ENCODE measurements at places on chromosomes 13 and 19.
A peak's percentile ranks its signal among the peaks of the same experiment; 100 is the strongest.

- DNase-seq, result peak; percentile 37
These were observed at the start of gene FOXA3 for GRCh38 chr19:45863840-45864628. Gene FOXA3 (plus strand): TSS chr19:45864326. CDS start chr19:45864457, 131 bp downstream.

GRCh38 chr13:105465745-105466144 is 1069.7 kb downstream of the EFNB2 start:
- no peak for DNase-seq

- DNase-seq, result no peak
These were observed 140.0 kb downstream of the FGF14 start for GRCh38 chr13:102261809-102262208.

- DNase-seq, result peak; percentile 90
These were observed at the start of gene AXL for GRCh38 chr19:41218615-41219507. Gene AXL (plus strand): TSS chr19:41219223. CDS start chr19:41219393, 170 bp downstream.

DNA sequence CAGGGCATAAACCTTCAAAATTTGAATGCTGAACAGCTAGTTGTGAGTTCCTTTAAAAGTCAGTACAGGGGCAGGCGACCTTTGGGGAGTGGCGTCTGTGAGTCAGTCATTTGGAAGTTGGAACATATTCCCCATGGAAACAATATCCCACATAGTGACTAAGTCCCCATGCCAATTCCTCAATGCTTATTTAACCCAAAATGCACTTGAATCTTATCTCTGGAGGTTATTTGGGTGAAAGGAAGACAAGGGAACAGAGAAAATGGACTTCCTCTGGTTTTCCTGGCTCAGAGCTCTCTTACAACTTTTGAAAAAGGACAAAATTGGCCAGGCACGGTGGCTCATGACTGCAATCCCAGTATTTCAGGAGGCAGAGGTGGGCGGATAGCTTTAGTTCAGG is 479.2 kb upstream of the NBEA start:
- peak; percentile 40 for DNase-seq

DNA sequence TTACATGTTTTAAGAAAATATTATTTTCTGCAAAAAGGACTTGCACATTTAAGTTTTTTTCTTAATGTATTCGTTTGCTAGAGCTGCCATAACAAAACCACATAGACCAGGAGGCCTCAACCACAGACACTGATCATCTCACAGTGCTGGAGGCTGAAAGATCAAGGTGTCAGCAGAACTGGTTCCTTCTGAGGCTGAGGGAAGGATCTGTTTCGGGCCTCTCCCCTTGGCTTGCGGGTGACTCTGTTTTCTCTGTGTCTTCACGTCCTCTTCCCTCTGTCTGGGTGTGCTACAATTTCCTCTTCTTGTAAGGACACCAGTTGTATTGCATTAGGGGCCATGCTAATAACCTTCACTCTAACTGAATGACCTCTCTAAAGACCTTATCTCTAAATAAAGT is 364.2 kb downstream of the IRS2 start:
- no peak for DNase-seq

- peak; percentile 70 for DNase-seq
These were observed 14.6 kb downstream of the NACC1 start for GRCh38 chr19:13132471-13133180.

DNA sequence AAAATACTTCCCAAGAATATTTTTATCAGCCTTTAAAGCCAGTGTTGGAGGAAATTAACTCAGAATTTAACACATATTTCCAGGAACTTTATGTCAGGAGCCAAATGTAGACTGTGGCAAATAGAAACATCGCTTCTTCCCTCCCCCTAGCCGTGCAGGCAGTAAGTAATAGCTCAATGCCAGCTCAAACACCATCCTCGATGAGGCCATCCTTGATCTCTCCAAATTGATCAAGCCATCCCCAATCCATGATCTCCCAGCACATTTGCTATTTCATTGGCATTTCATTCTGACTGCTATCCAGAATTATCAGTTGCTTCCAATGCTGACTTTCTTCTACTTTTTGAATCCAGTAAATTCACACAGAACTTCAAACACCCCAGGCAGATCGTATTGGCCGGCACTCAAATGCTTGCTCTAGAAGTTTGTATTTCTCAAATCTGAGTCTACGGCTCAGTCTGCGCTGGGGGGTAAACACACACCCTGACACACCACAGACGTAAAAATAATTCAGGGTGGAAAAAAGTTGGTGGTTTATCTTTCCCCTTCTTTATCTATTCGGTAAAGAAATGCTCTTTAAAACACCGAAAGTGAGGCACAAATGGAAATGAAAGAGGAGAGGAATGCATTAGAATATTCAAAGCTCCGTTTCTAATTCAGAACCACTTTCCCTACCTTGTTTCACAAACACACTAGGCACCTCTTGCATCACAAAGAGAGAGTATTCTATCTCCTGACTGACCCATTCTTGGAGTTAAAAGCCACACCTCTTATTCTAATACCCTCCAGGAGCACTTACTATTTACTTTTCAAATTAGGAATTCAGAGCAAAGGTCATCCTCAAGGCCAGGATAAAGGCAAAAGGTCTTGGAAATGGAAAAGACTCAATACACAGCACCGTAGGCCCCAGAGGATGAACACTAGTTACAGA is 991 bp downstream of the OBI1 start:
- DNase-seq, result peak; percentile 33

- DNase-seq, result peak; percentile 31
These were observed 29.6 kb upstream of the CALM3 start for GRCh38 chr19:46571495-46571894.

DNA sequence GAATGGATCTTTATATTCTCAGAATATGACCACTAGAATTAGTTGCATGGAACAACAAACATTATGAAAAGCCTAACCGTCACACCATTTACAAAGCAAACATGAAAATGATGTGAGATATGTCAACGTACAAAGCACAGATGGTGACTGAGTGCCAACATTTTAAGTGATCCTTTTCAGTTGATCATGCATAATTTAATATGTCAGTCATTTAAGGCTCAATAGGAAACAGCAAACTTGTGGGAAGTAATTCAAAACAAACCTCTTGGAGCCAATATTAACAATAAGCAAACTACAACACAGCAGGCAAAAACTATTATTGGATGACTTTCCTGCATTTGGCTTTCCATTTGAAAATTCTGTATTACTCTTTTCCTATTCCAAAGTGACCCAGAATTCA is 277.6 kb downstream of the SLITRK6 start:
- DNase-seq, result no peak

DNA sequence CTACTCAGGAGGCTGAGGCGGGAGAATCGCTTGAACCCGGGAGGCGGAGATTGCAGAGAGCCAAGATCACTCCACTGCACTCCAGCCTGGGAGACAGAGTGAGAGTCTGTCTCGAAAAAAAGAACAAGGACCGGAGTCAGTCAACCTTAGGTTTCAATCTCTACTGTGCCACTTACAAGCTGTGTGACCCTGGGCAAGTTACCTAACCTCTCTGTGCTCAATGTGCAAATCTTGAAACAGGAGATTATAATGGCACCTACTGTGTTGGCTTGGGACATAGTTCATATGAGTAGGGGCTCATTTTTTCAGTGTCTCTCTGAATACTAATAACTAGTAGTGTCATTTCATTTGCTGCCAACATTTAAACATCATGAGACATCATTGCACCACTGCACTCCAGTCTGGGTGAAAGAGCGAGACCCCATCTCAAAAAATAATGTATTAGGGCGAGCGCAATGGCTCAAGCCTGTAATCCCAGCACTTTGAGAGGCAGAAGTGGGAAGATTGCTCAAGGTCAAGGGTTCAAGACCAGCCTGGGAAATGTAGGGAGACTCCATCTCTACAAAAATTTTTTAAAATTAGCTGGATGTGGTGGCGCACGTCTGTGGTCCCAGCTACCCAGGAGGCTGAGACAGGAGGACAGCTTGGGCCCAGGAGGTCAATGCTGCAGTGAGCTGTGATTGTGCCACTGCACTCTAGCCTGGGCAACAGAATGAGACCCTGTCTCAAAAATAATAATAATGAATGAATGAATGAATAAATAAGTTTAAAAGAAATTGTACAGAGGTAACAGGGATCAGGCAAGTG is 5.5 kb downstream of the C3 start:
- no peak for DNase-seq

DNA sequence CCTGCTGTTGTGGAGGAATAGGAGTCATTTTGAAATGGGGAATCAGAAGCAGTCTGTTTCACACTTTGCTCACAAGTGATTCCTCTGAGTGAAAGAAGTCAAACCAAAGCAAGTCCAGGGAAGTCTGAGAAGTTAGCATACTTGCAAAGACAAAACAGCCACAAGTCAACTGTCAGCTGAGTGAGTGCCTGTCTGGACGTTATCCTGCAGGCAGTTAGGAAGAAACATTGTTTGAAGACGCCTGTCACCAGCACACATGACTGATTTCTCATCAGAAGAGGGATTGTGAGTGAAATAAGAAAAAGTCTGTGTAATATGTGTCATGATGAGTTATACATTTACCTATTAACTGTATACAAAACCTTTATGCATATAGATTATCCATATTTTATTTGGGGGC is 153.5 kb downstream of the KCNRG start:
- no peak for DNase-seq
